ENCODE measurements at places on chromosomes 2 and 18.
A peak's percentile ranks its signal among the peaks of the same experiment; 100 is the strongest.

GRCh38 chr2:29322011-29322410, 206.8 kb downstream of the CLIP4 start:
- no peak for DNase-seq

DNA sequence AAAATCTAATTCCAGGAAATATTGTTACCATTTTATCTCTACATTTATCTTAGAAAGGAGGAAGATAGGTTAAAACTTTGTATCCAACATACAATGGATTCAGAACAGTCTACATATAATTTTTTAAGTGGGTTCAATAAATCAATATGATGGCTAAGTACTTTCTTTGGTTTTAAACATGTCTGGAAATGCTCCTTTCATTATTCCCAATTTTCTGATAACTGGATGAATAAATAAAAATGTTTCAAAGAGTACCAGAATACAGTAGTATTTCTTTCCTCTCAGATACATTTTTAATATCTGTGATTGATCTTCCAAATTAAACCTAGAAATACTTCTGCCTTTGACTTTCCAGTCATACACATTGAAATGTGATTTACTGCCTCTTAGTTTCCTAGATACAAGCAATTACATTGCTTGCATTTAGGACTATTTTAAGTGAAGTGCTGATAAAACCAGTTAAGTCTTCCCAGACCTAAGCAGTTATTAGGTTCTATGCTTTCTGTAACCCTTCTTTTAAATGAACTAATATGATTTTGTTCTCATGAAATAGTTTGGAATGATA, 283.5 kb downstream of the CCDC178 start:
- no peak for DNase-seq

GRCh38 chr2:178404368-178404767, 46.6 kb downstream of the PRKRA start:
- peak; percentile 59 for DNase-seq

- DNase-seq: peak; percentile 78
These were observed 144.3 kb upstream of the PELI1 start for GRCh38 chr2:64288321-64289193.

GRCh38 chr18:55334875-55335274, 253.1 kb downstream of the TCF4 start:
- no peak for DNase-seq

GRCh38 chr2:39483534-39483933, 46.4 kb upstream of the MAP4K3 start:
- no peak for DNase-seq

- DNase-seq: no peak
These were observed 223.1 kb upstream of the PARD3B start for GRCh38 chr2:204321910-204322751.

GRCh38 chr18:12586956-12587355, 71.0 kb downstream of the SPIRE1 start:
- no peak for DNase-seq

DNA sequence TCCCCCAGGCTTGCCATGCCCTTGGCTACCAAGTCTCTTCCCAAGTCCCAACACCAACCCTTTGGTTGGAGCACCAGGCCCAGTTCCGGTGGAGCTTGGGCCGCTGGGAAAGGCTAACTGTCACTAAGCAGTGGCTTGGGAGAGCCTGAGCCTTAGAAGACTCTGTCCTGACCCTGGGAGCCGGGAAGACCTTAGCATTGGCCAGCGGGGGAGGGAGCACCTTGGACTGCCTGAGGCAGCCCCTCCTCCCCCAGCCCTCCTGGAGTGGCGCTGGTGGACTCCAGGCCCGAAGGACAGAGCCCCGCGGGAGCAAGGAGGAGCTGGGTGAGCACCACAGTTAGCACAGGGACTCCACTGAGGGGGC, 62.5 kb upstream of the POMC start:
- no peak for DNase-seq

GRCh38 chr18:21344860-21345259, 102.8 kb downstream of the GREB1L start:
- no peak for DNase-seq

DNA sequence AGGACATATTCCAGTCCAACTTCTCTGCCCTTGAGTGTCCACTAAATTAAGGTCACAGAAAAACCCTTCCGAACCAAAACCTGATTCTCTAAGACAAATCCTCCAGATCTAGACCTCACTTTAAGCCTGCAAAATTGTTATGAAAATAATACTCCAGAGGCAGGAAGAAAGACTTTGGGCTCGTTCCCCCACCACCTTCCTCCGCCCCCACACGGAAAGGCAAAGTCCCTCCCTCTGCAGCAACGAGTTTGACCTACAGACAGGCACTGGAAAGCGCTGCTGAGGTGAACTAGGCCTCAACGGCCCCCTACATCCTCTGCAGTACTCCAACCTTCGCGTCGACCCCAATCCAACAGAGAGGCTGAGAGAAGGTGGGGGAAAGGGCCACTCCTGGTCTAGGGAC, 808 bp downstream of the ATP5MC3 start:
- no peak for DNase-seq

DNA sequence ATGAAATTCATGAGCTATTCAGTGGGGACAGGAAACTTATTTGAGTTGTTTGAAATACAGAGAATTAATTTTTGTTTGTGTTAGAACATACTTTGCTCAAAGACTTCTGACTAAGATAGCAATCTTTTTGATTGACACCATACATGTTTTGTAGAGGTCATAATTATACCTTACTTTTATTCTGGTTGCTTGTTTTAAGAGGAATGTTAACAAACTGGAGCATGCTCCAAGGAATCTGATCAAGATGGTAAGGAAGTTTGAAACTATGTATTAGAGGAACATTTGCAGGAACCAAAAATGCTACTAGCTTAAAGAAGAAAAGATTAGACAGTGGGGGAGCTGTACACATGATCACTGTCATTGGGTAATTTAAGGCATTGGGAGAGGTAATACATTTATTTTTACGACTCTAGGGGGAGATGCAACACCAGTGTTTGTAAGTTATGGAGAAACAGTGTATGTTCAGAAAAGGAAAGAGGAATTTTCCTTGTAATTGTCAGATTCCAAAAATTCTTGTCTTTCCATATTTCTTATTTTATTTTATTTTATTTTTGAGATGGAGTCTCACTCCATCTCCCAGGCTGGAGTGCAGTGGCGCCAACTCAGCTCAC, 8.0 kb downstream of the AGFG1 start:
- DNase-seq: peak; percentile 24

GRCh38 chr2:137056704-137057103, 291.4 kb downstream of the THSD7B start:
- no peak for DNase-seq

DNA sequence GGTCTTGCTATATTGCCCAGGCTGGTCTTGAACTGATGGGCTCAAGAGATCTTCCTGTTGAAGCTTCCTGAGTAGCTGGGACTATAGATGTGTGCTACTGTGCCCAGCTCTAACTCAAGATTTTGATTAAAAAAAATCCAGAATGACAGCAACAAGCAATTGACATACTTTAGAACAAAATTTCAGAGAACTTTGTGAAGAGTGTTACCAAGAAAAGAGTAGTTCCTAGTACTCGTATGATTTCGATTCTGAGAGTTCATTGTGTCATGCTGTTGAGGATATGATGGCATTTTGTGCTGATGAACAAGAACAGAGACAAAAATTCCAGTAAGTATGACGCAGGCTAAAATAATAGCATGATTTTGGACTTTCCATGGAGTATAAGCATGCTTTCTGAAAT, 90.2 kb upstream of the TWSG1 start:
- DNase-seq: no peak

DNA sequence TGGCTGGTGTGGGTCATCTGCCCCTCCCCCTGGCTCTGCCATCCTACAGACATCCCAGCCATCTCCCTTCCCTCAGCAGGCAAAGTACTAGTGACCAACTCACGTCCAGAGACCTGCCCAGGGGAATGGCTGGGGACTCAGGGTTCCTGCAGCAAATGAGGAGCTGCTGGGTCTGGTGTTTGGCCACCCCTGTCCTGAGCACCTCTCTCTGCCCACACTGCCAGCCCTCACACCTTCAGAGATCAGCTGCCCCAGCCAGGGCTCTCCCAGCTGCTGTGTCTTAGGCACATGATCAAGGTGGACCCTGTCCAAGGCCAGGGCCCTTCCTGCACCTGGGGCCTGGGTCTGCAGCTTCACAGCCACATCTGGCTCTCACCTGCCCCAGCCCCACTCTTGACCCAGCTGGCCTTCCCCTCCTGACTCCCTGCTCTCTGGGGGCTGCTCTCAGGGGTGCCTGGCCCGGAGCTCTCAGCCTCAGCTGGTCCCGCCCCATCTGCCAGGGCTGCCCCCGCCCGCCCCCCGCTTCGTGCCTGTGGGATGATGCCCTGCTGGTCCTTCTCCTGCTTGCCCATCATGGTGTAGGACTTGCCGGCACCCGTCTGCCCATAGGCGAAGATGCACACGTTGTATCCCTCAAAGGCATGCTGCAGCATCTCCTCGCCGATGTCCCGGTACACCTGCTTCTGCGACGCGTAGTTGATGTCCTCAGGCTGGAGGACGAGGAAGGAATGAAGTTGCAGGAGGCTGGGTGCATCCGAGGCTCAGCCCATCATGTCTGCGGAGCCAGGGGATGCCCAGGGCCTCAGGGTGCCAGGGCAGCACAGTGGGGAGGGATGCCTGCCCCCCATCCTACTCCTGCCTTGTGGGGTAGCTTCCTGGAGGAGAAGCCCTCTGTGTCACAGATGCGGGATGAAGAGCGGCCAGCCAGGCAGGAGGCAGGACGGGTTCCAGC, 32.2 kb downstream of the KIF1A start:
- no peak for DNase-seq

GRCh38 chr2:112701052-112701451, 19.8 kb upstream of the NT5DC4 start:
- DNase-seq: no peak

DNA sequence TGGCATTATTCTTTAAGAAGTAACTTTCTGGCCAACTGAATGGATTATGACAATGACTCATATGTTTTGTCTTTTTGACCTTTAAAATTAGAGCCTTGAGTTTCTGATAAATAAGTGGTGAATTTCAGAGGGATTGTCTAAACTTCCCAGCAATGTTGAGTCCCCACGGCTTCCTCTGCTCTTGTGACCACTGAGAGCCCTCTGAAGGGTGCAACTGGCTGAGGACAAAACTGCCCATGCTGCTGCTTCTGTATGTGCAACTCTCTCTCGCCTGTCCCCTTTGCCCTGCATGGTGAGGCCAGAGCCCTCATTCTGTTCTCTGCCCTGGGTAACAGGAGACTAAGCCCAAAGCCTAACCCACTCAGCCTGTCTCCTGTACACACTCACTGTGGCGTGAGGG, 52.7 kb upstream of the SLC14A1 start:
- DNase-seq: no peak

DNA sequence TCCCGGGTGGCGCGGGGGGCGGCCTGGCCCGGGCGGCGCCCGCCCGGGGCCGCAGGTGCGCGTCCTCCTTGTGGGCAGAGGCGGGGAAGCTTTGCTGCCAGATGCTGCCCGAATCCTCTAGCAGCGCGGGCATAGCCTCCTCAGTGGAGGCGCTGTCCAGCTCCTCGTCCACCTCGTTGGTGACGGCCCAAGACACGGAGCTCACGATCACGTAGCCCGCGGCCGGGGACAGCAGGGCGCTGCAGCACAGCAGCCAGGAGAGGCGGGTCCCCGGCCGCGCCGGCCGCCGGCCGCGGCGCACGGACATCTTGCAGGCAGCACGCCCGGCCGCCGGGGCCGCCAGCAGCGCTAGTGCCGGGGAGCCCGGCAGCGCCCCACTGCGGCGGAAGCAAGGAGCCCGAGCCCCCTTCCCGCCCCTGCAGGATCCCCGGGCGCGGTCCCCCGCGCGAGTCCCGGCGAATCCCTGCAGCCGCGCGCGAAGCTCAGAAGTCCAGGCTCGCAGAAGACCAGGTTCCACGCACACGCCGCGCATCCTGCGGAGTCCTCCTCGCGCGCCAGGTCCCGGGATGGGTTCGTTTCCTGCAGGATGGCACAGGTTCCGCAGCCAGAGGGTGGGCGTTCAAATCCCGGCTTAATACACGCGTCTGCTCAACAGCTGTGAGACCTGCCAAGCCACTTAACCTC, at the start of gene CREG2:
Gene CREG2 (minus strand): TSS at position 353 of the 684 bp plus-strand sequence. CDS start 46 bp downstream, at position 307.
- DNase-seq: no peak

DNA sequence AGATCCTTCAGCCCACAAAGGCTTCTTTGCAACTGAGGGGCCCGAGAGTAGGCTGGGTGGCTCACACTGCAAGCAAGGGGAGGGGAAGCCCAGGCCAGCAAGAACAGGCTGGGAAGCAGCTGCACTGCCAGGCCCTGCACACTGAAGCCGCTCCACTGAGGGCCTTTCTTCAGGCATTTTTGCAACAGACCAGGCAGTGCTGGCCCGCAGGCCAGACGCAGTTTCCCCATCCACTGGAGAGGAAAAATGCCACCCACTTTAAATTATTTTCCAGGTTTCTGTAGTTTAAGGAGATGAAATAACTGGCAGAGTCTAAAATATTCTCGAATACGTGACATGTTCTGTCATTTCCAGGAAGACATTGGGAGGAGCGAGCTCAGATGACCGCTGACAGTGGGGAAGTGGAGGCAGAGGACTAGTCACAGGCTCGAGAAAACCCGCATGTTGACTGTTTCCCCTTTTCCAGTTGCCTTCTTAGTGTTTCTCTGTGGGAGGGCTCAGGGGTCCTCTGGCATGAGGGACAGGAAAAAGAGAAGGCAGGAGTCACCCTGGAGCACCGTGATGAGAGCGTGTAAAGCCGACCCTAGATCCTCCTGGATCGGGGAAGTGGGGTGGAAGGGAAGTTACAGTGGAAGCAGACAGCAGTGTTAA, 53.3 kb upstream of the B3GNT7 start:
- DNase-seq: no peak

DNA sequence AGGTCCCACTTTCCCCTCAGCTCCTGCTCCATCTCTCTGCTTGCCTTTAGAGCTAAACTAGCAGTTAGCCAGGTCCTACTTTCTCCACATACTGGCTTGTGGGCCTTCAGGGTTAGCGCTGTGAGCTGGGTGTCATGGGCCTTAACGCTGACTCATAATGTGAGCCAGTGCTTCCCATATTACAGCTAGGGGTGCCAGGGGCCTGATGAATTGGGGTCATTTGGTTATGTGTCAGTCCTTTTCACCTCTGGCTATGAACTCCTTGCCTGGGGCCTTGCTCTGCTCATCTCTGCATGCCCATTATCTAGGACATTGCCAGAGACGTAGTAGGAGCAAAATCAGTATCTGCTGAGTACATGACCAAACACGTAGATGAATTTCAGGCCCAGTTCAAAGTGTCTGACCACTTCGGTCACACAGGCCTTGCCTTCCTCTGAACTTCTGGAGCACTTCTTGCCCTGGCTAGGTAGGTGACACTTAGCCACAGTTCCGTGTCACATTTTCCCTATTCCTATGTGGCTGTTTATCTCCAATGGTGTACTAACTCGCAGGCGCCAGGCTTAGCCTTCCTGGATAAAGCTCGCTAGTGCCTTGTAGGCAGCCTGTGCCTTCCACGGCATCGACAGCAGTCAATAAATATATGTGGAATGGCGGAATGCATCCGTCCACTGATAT, 103.2 kb upstream of the SIX3 start:
- no peak for DNase-seq

DNA sequence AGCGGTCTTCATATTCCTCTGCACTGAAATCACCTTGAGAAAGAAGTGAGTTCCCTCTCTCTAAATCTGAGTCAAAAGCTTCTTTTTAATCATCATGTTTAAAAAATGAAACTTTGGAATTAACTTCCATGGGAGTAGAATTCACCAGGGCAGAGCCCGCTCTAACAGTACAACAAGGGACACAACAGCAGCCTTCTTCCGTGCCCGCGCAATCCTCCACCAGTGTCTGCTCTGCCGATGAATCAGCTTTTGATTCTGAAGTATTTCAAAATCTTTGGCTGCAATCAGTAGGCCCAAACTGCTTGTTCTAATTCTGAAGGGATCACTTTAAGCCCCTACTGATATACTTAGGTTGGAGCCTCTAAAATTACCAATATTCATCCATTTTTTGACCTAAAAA, 76.9 kb downstream of the USP40 start:
- DNase-seq: peak; percentile 51
